ENCODE measurements at places on chromosomes 12 and 14.

GRCh38 chr14:43019826-43020225 is 1413.2 kb downstream of the LRFN5 start:
- DNase-seq, result no peak

DNA sequence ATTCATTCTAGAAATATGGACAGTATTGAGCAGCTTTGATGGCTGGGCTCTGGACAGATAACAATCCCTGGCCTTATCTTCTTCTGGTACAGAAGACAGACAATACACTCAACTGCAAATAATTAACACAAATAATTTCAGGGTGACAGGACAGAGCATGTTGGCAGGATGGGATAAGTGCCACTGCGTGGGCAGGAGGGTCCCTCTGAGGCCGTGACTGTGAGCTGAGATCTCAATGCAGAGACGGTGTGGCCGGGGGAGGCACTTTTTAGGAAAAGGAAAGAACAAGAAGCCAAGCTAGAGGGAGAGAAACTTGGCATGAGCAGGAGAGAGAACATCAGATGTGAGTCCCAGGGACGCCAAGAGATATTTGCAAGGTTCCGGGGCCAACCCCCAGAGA is 8.1 kb downstream of the SYNE3 start:
- DNase-seq, result no peak

DNA sequence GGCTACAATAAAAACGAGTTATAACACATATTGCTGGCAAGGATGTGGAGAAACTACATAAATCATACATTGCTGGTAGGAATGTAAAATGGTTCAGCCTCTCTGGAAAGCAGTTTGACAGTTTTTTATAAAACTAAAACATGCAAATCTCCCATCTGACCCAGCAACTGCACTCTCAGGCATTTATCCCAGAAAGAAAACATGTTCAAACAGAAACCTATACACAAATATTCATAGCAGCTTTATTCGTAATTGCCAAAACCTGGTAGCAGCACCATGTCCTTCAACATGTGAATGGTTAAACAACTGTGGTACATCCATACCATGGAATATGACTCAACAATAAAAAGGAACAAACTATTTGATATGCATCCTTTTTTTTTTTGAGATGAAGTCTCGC is 10.1 kb upstream of the TMCC3 start:
- no peak for DNase-seq

DNA sequence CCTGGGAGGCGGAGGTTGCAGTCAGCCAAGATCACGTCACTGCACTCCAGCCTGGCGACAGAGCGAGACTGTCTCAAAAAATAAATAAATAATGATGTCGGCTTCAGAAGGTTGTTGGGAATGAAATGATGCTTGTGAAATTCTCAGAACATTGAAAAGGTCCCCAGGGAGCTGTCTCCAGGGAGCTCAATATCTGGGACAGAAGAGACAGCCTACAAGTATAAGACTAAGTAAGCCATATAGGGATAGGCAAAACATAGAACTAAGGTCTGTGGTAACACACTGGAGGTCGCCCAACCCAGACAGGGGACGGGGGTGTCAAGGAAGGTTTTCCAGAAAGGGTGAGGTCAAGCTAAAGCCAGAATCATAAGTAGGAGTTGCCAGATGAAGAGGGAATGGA is 29.5 kb upstream of the HSPB8 start:
- no peak for DNase-seq

DNA sequence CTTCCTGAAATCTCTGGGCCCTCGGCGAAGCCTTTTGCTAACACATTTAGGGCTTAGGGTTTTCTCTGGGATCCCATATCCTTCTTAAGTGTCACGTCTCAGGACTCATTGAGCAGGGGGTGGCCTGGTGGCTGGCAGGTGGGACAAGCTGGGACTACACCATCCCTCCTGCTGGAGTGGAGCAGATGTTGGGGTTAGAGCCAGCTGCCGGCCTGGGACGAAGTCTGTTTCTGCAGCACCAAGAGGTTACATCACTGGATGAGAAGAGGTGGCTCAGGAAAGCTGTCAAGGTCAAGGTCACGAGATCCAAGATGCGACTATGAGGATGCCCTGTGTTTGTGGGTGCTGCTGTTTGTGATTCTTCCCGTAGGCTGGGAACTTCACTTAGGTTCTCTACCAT is 16.3 kb downstream of the SMCO2 start:
- no peak for DNase-seq

DNA sequence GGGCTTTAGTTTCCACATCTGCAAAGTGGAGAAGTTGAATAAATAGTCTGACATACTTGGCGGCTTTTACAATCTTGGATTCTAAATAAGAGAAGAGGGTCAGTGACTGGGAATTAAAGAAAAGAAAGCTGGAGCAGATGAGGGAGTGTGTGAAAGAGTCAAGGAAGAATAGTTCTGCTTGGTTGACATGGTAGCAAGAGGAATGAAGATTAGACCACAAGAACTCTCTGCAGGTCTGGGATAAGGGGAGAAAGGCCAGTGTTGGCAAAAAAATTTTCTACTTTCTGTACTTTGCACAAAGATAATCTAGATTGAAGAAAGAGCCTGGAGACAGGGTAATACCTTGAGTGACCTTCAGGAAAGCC is 5.9 kb downstream of the ITGB7 start:
- no peak for DNase-seq

DNA sequence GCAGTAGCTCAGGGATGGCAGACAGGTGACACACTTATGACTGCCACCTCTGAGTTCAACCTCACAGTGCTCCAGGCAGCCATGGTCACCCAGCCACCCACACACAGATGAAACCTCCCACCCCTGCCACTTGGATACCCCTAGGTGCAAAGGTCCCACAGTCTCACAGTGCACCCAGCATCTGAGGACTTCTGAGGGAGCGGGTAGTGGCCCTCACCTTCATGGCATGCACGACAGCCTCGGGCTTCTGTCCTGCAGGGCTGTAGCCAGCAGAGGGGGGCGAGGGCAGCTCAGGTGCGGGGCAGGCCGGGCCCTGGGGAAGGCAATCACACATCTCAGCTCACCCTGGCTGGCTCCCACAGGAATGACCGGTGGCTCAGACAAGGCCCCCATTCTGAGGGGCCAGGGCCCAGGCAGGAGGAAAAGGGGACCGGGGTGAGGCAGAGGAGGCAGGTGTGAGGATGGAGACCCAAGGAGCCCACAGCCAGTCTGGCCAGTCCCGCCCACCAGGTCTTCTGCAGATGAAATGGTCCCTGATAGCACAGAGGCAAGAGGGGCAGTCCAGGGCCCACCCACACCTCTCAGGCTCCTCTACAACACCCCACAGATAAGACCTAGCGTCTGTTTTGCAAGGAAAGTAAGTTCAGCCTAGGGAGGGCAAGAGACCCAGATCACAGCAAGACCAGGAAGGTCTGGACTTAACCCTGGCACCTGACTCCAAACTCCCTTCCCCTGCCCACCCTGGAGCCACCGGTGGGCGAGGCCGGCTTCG is 35.8 kb downstream of the CCNK start:
- no peak for DNase-seq

DNA sequence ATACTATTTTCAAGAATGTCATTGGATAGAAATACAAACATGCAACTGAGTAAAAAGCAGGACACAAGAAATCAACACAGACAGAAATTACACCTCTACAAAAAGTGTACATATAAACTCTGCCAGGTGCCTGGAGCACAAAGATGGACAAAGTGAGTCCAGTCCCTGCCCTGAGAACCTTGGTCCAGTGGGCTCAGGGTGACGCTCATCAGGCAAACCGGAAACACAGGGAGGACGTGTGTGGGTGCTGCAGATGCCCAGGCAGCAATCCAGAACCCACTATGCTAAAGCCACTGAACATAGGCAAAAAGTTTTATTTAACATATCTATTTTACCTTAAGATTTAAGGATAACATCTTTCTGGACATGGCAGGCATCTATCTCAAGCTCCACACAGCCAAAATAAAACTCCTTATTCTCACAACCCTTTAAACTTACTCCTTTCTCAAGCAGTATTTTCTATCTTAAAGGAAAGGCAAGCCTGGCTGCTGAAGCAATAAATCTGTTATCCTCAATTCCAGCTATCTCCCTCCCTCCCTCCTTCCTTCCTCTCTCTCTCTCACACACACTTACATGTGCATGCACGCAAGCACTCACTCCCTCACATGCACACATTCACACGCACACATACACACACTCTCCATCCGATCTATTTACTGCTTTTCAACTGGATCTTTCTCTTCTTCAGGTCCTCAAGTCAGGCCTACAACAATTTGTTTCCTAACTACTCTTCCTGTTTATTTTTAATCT is 10.2 kb downstream of the PPP1R13B start:
- DNase-seq, result no peak

- DNase-seq, result no peak
These were observed 356.7 kb upstream of the DIO2 start for GRCh38 chr14:80567905-80568536.

DNA sequence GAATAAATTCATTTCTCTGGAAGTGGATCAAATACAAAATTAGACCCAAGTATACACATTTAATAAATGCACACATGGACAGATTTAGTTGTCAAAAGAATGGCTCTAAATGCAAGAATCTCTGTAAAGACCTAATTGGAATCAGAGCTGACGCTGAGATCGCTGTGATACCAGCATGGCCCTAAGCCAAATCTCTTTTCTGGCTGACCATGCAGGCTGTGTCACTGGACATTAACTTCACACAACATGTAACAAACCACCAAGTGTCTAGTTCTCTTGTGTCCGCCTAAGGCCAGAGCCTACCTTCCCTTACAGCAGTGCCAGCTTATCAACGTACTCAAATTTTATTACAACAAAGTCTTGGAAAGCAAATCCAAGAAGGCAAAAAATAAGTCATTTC is 127.5 kb downstream of the MED13L start:
- DNase-seq, result no peak

- DNase-seq, result no peak
These were observed 20.9 kb upstream of the GPRC5A start for GRCh38 chr12:12870465-12870864.

DNA sequence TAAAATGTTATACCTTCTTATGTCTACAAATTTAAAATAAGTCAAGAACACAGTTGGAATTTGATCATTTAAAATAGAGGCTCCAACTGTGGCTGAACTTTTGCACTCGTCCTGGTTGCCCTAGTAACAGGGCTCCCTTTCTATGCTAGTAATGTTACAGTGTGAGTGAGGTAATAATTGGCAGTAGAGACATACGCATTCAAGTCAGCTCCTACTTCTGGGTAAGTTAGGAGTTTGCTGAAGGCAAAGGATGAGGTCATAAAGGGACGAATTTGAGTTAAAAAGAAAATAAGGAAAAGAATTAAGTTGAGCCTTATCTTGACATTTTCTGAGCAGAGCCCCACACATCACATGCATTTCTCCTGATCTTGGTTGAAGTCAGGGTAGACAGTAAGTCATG is 129.1 kb downstream of the TMEM117 start:
- no peak for DNase-seq

- DNase-seq, result no peak
These were observed 30.2 kb upstream of the FRS2 start for GRCh38 chr12:69440016-69440415.

GRCh38 chr12:82279536-82280058 is 78.6 kb downstream of the CCDC59 start:
- no peak for DNase-seq

DNA sequence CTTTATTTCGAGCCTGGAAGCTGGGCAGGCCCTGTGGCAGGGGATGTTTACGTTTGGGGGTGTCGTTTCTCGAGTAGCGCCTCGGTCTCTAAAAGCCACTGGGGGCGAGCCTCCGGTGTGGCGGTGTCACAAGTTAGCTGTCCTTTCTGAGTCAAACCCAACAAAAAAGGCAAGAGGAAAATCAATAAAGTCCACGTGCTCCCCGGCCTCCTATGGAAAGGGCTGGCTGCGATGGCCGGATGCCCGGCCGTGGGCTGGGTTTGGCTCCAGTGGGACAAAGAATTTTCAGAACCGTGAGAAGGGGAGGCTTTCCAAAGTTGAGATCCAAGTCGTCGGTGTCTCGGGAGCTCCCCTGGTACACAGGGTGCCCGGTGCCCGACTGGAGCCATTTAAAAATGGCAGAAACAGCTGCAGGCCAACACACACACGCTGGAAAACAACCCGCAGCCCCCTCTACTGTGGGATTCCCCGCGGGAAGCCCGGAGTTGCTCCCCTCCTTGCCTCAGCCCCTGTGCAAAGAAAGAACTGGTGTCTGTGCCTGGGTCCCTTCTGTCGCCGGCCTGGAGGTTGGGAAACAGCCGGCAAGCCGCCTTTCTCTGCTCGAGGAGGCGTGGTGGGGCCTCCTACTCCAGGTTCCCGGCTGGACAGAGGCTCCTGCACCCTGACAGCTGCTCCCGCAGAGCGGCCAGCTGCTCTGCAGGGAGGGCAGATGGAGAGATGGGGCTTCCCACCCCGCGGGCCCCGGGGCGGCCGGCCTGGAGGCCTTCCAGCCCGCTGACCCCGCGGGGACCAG is 1.9 kb downstream of the BCL7A start:
- no peak for DNase-seq

DNA sequence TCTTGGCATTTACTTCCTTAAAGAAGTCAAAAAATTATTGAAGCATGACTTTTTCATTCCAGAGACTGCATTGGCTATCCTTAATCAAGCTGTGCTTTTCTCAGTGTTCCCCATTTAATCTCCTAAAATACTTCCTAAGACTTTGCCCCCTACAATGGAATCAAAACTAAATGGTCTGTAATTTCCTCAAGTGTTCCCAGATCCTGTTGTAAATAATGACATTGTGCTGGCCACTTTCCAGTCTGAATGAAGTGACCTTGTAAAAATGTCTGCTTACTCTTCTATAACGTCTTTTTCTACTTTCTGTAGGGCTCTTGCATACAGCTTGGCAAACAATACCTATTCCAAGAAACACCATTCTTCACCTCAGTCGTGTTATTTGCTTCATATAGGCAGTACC is 45.3 kb upstream of the MBIP start:
- DNase-seq, result no peak

DNA sequence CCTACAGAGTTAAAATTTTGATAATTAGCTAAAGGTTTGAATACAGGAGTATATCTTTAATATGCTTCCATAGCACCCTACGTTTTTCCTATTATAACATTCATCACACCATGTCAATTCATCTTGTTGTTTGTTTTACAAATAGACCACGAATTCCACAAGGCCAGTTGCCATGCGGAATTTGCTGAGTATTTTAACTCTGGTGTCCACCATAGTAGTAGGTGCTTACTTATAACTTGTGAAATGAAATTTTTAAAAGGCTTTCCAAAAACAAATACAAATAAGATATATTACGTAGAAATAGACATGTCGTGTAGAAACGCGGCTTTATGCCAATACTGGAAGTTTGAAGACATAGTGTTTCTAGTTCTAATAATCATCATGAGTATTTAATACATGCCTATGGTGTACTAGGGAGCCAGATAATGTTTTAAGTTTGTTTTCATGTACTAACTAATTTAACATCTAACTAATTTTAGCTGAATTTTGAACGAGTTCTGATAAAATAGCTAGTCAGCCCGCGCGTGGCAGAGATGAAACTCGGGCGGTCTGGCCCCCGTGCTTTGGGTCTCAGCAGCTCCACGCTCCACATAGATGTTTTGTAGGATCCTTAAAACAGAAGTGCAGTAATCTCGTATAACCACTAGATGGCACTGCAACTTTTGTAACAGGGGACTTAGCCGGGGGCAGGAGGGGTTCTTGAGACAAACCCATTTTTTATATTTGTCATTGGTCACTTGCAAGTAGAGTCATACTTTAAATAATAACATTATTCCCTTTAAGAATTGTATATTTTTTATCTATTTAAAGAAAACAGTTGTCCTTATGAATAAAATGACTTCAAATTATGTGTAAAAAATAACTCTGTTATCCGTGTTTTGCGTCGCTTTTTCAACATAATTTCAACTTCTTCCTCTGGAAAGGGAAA is 10.2 kb downstream of the CD69 start:
- no peak for DNase-seq

GRCh38 chr12:64714551-64714968 is 44.6 kb downstream of the GNS start:
- no peak for DNase-seq

- no peak for DNase-seq
These were observed 16.9 kb upstream of the MGST1 start for GRCh38 chr12:16330560-16330959.
